ENCODE measurements at places on chromosomes 4 and X.

- DNase-seq, result no peak
Measured at GRCh38 chrX:147962476-147962875, 18.7 kb upstream of the FMR1NB start.

- DNase-seq, result no peak
Measured at GRCh38 chrX:31200430-31200829, 128.6 kb upstream of the FTHL17 start.

GRCh38 chr4:152503653-152504290 is 32.1 kb downstream of the FBXW7 start:
- no peak for DNase-seq

DNA sequence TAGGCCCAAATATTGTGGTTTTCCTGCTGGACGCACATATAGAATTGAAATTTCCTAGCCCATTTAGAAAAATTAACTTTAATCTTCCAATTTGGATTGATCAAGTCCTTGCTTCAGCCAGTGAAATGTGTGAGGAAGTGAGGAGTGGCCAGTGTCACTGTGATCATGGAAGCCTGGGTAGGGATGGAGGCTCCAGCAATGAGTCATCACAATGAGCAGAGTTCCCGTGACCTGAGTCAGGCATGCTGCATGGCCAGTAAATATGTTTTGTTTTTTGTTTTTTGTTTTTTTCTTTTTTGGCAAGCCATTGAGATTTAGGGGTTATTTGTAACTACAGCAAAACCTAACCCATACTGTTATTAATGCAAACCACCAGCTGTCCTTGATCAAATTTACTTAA is 52.1 kb downstream of the IDS start:
- no peak for DNase-seq

- DNase-seq, result no peak
Measured at GRCh38 chr4:76293772-76294171, 12.8 kb upstream of the STBD1 start.

DNA sequence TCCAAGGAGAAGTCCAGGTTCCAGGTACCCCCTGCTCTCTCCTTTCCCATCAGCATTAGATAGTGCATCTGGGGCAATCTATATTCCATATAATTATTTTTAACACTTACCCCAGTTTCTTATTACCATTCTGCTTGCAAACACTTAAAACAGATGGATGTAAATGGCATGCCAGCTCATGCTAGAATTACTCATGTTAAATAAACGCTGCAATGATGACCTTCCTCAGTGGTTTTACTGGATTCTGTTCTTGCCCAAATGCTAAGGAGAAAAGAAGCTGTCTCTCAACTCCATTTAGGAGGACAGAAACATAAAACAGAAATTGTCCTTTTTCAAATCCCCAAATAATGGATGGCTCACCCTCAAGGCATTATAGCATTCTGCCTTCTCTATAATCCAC is 161.1 kb downstream of the NLGN4X start:
- no peak for DNase-seq

DNA sequence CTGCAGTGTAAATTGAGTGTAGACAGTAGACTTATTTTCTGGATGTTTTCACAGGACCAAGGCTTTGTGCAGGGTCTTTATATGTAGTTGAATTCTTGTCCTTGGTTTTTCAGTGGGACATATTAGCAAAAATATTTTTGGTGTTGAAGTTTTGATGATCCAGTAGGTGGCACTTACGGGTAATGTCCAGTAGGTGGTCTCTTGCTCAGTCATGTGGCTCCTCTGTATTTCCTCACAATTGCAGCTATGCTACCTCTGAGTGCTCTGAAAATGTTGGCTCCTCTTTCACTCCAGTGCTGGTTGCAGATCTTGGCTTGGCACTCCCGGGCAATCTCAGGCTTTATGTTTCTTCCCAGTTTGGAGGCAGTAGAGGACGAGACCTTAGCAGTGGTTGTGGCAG is 419.8 kb upstream of the AMOT start:
- DNase-seq, result no peak

GRCh38 chrX:136183917-136184316 is 36.6 kb downstream of the FHL1 start:
- no peak for DNase-seq

- no peak for DNase-seq
Measured at GRCh38 chr4:38752372-38752940, 30.3 kb downstream of the TLR10 start.

GRCh38 chr4:109979920-109980717 is 67.4 kb downstream of the EGF start:
- no peak for DNase-seq

- no peak for DNase-seq
Measured at GRCh38 chrX:12360383-12360782, 222.1 kb downstream of the FRMPD4 start.

DNA sequence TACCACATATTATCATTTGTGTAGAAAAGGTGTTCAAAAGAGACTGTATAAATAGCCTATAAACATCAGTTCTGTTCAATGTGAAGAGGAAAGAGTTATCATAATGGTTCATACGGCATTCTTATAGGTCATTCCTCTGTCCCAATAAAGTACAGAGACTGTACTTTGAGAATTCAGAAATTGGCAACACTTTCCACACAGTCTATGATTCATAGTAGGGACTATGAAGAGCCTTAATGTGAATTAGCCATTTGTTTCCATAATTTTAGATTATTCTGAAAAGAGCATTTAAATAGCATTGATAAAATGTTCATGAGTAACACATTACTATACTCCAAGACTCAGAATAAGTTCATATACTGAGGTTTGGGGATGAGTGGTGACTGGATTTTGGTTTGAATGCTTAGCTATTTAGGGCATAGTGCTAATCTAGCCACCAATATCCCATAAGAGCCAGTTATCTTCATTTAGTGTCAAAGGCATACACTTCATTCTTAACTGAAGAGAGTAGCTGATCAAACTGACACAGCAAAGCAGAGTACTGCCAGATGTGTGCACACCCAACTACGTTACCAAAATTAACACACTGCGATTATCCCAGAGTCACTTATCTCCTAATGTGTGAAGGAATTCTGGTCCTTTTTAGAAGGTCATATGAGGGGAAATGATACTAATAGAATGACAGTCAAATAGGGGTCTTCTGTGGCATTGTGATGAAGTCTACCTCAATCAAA is 10.2 kb downstream of the ANK2 start:
- no peak for DNase-seq

DNA sequence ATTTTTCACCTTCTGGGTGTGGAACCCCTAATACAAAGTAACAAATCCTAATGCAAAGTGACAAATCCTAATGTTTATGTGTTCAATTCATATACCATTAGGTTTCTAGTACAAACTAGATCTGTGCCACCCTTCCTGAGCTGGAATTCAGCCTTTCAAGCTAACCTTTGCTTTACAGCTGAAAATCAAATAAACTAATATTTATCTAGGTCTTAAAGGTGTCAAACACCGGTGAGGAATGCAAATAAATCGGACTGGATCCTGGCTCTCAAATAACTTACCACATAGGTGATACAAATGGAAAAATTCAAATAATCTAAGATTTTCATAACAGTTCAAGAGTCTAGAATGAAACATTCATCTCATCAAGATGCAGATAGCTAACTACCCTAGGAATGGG is 11.6 kb downstream of the IRF2 start:
- DNase-seq, result no peak

- DNase-seq, result no peak
Measured at GRCh38 chrX:112759966-112760365, 80.2 kb upstream of the LHFPL1 start.

Measured in stimulated activated CD8-positive, alpha-beta memory T cell treated with anti-CD3 and anti-CD28 coated beads, Interleukin-7, amount 100 ng/mL, for 1 hour (primary cell).